ENCODE measurements at places on chromosomes 6 and 20.

GRCh38 chr6:1972962-1973361 lies 272.4 kb downstream of the GMDS start:
- no peak for DNase-seq

DNA sequence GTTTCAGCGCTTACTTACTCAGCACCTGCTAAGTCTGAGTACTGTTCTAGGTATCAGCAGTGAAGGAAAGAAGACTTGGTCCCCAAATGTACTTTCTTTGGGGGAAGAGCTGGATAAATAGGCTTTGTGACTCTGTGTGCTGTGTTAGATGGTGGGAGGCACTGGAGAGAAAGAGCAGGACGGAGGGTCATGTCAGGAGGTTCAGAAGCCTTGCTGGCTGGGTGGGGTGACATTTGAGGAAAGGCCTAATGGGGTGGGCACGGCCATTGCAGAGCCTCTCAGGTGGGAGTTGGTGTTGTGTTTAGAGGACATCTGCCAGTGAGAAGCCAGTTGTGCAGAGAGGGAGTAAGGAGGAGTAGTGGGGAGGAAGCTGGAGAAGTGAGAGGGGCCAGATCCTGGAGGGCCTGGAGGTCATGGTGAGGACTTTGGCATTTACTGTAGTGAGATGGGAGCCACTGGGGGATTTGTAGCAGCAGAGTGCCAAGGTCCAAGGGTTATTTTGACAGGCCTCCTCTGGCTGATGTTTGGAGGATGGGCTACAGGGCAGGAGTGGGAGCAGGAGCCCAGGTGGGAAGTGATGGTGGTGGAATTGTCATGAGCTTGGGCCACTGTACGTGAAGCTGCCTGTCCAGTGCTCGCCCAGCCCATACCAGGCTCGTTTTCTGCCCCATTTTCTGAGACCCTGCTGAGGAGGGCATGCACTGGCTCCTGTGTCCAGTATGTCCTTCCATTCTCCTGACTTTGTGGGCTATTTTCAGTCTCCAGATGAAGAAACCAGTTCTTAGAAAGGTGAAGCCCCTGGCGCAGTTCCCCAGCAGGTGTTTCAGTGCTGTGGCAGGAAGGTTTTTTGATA lies 886 bp downstream of the SDCBP2 start:
- DNase-seq, result no peak

DNA sequence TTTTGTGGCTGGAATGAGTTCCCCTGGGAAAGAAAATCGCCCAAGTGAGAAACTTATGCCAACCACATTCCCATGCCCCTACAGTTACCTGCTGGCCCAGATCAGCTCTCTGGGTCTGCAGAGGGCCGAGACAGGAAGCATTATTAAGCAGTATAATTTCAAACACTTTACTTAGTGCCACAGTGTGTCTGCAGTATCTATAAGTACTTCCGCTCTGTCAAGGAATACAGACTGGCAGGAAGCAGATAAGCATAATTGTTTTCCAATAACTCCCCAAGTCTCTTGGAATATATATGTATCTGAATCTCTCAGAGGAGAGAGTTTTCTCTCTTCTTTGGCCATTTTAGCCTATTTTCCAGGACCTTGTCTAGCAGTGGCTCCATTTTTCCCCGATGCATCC lies 24.9 kb downstream of the SAYSD1 start:
- peak; percentile 34 for DNase-seq

- DNase-seq, result no peak
These were observed 19.9 kb downstream of the TGM2 start for GRCh38 chr20:38144974-38145728.

DNA sequence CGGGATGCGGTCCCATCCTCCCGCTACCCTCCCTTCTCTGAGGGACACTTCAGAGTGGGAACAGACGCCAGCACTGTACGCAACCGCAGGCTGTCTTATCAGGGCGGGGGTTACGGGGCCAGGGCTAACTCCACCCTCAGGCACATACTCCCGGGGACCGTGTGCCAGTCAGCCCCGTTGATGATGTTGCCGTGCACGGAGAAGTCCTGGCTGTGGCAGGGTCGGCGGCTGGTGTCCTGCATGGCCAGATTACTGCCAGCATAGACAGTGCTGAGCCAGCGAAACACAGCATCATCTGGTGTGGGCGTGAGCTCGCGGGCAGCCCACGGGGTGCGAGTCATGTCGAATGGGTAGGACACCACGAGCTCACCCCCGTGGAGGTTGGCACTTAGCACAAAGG lies 5.0 kb downstream of the CPXM1 start:
- DNase-seq, result peak; percentile 72

GRCh38 chr6:129790785-129791184 lies 70.3 kb downstream of the TMEM244 start:
- DNase-seq, result no peak

DNA sequence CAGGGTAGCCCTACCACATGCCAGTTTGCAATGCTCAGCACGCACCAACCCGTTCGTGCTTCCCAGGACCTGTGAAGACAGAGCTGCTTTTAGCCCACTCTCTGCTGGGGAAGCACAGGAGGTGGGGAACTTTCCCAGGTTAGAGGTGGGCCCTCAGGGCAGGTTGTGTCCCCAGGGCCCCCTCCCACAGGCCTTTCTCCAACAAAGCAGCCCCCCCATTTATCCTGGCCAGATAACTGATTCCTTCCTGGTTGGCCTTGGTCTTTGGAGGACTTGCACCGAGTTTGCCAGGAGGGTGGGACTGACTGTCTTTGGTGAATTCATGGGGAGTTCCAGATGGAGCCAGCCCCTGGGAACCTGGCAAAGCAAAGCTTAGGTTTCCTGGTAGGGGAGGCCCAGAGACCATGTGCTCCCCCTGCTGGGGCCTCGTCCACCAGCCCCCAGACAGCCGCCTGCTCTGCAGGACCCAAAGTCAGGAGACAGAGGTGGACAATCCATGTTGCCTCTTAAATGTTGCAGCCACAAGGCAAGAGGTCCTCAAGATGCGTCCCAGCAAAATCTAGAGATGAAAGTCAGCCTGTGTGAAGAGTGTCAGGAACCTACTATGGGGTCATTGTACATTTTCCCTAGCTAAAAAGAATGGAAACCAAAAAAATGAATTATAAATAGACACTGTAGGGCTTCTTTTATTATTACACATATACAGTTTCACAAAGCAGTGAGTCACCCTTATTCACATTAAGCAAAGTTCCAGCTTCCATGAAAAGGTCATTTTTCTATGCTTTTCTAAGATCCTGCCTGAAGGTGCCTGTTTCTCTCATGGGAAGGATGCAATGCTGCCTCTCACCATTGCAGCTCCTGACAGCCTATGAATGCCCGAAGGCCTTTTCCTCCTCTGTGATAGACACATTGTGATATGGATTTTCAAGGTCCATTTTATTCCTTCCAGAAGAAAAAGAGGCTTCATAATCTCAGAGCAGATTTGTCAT lies 497.8 kb downstream of the PREX1 start:
- DNase-seq, result no peak

DNA sequence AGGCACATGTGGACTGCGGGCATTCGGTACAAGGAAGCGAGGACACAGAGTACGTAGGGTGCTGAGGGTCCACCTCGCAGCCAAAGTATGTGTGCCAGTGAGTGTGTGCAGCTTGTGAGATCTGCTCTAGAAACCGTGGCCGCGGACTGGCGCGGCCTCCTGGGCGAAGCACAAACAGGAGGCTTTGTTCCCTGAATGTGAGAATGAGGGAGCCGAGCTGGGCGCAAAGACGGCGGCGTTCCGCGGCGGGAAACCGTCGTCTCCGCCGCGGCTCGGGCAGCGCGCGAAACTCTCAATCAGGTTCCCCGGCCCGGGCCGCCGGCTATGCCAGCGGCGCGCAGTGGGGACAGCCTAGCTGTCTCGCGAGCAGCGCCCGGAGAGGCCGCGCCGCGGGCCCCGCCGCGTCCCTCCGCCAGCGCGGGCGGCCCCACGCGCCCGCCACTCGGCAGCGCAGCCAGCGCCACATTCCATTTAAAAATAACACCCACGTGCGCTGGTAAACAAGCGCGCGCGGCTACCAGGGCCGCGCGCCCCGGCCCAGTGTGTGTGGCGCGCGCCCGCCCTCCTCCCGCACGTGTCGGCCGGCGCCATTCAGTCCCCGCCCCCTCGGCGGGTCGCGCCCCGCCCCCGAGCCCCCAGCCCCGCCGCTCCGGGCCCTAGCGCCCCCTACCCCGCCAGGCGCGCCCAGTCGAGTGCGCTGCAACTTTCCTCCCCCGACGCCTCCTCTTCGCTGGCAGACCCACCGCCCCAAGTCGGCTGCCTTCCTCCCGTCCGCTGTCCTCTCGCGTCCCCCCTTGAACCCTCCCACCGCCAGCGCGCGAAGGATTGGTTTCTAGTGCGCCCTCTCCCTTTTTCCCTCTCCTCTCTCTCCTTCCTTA lies 3.0 kb upstream of the FOXO3 start:
- peak; percentile 77 for DNase-seq

- DNase-seq, result no peak
These were observed 297.7 kb upstream of the SASH1 start for GRCh38 chr6:148044921-148045320.

GRCh38 chr20:37379967-37380828 lies 34.3 kb downstream of the SRC start:
- DNase-seq, result no peak

GRCh38 chr6:127191716-127192115 lies 73.2 kb downstream of the RSPO3 start:
- DNase-seq, result no peak

- peak; percentile 88 for DNase-seq
These were observed 177.9 kb upstream of the ZNF184 start for GRCh38 chr6:27650620-27651370.

DNA sequence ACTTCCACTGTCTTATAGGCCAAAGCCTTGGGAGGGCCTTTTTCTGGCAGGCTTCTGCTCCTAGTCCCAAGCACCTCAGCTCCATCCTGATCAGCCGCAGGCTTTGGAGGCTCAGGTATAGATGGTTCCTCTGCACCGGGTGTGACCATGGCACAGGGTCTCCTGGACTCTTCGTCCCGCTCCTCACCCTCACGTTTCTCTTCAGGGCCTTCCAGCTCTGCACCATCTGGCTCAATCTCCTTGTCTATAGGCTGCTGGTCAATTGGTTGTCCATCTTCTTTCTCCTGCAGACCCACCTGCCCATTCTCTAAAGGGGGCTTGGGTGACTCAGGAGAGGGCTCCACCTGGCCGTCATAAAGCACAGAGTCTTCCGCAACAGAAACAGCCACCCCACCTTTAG lies 37.0 kb downstream of the BFSP1 start:
- no peak for DNase-seq

GRCh38 chr20:57412347-57413029 lies 21.3 kb downstream of the RBM38 start:
- DNase-seq, result peak; percentile 64

DNA sequence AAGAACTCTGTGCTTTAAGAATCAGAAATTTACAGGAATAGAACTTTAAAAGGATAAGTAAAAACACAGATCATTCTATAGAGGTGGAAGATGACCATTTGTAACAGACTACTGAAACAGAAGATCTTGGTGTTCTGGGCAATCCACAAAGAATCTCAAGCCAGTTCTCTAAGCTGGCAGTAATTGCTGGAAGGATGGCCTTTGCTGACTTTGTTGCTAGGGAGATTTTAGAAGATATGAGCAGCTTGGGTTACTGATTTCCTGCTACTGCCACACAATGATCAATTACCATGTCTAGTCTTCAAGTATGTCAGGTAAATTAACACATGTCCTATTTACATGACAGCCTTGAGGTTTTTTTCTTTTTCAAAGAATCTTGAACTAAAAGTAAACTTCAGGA lies 31.1 kb downstream of the SNAP91 start:
- DNase-seq, result no peak

DNA sequence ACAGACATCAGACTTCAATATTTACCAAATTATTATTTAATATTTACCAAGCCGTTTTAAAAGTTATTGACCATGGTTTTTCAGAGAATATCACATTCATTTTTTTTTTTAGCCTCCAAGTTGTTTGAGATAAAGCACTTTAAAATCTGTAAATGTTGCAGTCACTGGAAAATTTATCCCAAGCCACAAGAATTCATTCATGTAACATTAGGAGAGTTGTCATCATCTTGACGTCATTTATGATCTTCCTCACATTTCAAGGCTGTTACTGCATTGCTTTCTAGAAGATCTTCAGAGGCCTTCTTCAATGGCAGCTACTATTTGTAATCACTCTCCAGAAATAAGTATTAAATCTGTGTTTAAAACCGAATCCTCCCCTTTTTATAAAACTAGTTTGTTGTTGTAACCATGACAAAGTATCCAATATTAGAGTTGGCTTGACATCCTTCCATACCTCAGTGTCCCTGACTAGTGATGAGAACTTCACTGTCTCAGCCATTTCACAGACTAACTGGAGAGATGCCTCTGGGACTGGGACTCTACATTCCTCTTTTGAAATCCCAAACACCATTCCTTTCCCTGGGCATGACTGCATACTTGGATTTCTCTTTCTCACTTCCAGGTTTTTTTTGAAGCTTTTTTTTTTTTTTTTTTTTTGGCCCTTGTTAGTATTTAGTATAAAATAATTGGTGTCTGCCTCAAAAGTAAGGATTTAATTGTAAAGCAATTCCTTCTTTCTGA lies 100.1 kb downstream of the ZFAND3 start:
- DNase-seq, result no peak

DNA sequence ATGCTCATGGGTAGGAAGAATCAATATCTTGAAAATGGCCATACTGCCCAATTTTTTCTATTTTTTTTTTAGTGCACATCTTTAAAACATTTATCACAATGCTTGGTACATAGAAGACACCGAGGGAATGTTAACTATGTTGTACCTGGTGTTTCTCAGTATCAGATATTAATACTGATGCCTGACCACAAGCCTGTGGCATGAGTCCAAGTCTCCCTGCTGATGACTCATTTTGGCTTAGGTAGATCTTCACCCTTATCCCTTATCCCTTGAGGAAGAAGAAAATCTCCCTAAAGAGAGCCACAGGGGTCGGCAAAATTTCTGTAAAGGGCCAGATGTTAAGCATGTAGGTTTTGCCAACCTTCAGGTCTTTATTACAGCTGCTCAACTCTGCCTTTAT lies 14.5 kb downstream of the CD109 start:
- DNase-seq, result peak; percentile 20

DNA sequence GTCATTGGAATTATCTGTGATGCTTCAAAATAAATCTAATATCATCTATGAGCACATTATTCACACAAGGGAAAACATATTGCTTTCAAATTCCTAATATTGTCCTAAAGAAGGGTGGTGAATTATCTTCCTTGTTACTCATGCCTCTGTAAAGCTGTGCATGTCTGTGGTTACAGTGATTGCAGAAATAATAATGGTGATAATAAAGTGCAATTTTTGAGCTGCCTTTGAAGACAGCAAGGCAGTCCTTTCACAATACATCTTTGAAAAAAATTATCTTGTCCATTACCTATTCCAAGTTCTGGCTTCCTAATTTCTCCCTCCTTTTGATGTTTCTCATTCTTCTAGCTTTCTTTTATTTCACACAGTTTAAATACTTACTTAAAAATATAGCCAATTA lies 442.1 kb upstream of the EYS start:
- DNase-seq, result no peak

GRCh38 chr6:111804627-111805235 lies 68.5 kb downstream of the FYN start:
- peak; percentile 97 for DNase-seq
